IPS-NIHi11 (cell line): ENCODE measurements at places on chromosomes 11 and 22.

DNA sequence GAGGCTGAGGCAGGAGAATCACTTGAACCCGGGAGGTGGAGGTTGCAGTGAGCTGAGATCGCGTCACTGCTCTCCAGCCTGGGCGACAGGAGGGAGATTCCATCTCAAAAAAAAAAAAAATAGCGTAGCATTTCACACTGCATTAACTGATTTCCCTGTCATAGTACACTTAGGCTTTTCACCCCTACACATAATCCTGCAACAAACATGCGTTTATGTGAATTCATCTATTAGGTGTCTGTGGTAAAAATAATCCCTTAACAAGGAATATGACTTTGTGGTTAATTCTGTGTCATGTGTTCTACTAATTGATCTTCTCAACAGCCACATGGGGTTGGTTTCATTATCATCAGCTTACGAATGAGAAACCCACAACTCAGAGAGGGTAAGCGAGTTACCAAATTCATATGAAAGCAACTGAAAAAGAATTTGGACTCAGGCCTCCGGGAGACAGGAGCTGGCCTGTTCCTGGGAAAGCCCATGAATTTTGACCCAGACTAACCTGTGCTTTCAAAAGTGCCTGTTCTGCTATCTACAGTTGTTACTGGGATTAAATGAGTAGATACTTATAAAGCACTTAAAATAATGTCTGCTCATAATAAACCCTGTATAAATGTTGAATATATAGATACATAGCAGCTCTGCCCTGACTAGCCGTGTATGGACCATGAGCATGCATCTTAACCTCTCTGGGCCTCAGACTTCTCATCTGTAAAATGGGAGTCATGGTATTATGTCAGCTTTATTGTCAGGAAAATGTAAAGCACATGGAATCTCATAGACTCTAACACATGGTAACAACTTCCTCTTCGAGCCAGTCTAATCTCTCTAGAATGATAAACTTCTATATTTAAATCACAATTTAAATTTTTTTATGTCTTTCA lies 36.6 kb downstream of the KCNJ1 start:
- DNase-seq, result no peak

DNA sequence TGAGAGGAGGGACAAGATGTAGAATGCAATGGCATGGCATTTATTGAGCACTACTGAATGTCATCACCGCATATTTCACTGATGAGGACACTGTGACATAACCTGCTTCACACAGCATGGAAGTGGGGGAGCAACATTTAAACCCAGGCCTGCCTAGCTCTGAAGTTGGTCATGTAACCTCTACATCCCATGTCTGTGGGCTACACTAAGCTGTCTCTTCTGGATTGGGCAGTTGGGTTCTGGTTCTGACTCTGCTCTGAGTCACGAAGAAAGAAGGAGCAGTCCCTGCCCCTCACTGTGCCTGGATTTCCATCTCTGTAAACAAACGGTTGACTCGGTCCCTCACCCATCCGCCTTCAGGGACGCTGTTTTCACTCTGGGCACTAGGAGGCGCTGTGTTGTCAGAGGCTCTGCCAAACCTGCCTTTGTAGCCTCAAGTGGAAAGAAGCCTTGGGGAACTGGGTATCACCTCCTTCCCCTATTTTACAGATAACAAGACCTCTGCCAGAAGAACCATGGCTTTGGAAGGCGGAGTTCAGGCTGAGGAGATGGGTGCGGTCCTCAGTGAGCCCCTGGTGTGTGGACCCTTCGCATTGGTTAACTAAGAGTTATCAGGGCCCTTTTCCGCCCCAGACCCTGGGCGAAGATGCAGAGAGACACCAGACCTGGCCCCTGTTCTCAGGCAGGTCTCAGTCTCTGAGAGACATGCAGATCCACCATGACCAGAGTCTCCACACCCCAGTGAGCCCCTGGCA lies 12.7 kb upstream of the ARHGEF17 start:
- DNase-seq, result peak; percentile 80

- no peak for DNase-seq
Observed at GRCh38 chr11:67983951-67984350, 19.9 kb downstream of the UNC93B1 start.

GRCh38 chr22:29382580-29383302 lies 5.6 kb downstream of the AP1B1 start:
- no peak for DNase-seq

DNA sequence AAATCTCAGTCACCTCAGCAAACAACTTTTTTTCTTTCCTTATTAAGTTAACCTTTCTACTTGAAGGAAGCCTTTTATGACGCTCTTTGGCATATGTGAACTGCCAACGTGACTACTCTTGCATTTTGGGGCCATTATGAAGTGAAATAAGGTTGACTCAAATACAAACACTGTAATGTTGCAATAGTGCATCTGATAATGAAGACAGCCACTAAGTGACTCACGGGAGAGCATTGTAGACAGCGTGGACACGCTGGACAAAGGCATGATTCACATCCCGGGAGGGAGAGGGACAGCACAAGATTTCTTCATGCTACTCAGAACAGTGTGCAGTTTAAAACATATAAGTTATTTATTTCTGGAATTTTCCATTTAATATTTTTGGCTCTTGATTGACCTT lies 560.8 kb downstream of the ETS1 start:
- no peak for DNase-seq

DNA sequence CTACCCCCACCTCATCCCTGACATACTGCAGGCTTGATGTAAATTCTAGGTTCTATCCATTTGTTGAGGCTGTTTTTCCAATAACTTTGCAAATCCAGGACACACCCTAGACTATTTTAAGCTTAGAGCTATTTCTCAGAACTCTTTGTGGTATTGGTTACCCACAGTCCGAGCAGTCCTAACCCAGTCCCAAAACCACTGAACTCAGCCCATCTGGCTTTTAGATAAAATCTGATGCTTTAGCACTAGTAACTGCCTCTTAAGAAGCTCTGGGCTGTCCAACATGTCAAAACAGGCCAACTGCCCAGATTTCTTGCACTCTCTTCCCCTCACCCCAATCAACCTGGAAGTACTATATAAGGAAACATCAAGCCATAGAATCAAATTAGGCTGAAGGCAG lies 344.4 kb upstream of the CADM1 start:
- no peak for DNase-seq

DNA sequence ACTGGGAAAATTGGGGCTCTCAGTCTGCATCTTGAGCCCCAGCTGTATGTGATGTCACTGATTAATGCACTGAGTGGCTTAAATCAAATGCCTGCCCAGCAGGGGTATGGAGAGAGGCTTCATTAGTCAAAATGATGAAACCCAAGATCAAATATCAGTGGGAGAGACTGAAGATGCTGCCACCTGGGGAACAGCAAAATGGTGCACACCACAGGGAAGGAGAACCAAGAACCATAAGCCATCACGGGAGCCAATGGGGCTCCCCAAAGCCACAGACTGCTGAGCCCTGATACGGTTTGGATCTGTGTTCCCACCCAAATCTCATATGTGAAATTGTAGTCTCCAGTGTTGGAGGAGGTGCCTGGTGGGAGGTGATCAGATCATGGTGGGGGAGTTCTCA lies 85.6 kb downstream of the CTTN start:
- DNase-seq, result no peak

DNA sequence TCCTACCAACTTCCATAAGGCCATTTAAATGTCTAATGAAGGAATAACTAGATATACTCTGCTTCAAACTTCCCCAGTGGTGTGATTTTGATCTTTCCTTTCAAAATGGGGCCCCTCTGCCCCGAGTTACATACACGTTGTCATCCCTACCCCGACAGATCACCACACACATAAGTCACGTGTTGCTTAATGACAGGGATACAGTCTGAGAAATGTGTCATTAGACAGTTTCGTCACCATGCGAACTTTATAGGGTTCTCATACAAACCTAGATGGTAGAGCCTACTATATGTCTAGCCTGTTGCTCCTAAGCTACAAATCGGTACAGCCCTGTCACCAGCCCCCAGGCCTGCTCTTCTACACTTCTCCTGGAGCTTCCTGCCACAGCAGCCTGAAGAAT lies 49.8 kb upstream of the SCUBE2 start:
- DNase-seq, result no peak

DNA sequence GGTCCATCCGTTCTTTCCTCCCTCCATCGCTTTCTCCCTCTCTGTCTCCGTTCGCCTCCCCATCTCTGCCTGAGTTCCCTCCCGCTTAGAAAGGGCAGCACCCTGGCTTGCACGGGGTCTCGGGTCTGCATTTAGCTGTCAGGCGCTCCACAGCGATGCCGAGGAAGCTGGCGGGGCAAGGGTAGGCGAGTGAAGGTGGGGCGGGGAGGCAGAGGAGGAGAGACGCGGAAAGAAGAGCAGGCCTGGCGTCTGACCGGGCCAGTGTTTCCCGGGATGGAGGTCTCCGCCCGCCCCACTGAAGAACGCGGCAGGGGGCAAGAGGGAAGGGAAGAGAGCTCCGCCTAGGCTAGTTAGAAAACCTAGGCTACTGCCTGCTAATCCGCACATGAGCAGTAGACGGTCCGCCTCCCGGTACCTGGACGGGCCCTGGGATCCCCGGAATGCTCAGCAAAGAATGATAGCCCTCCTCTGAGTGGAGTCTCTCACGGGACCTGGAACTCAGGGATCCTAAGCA lies 3922.5 kb upstream of the OR11H1 start:
- DNase-seq, result no peak

- no peak for DNase-seq
Observed at GRCh38 chr11:45541693-45542434, 123.6 kb downstream of the CHST1 start.

GRCh38 chr22:42680648-42681047 lies 31.5 kb upstream of the CYB5R3 start:
- DNase-seq, result no peak

DNA sequence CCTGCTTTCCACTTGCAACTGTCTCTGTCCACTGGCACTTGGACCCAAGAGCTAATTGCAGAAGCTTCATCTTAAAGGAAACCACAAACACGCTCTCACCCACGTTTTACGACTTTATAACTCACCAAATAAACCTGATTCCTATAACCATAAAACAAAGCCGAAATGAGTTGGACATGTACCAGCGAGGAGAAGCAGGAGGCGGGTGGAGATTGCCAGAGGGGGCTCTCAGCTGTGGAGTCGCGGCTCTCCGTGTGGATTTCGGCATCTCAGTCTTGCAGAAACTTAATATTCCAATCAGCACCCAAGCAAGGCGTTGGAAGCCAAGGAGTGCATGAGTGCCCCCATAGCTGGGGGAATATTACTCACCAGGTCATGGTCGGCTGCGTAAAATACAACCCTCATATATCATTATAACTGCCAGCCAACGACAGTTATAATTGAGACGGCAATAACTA lies 483.6 kb downstream of the MN1 start:
- no peak for DNase-seq

GRCh38 chr11:88363004-88363403 lies 25.5 kb upstream of the CTSC start:
- no peak for DNase-seq

GRCh38 chr11:57541169-57541568 lies 3.8 kb downstream of the SMTNL1 start:
- DNase-seq, result no peak

DNA sequence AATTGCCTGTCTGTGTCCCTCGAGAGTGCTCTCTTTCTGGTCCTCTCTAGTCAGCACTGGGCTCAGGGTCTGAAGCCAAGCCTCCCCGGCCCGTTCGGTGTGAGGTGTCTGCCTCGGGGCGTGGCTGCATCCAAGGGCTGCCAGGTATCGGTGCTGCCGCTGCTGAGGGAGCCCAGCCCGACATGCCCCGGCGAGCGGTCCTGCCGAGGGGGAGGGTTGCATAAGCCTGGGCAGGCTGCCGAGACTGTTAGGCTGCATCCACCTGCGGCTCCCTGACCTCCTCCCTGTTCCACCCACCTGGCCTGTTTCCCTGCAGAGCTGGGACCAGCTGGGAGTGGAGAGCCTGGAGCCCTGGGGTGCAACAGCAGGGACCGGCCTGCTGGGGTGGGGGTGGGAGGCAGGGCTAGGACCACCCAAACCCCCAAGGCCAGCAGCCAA lies 6.3 kb downstream of the OVOL1 start:
- peak; percentile 70 for DNase-seq

GRCh38 chr22:49355211-49355920 lies 472.3 kb downstream of the BRD1 start:
- DNase-seq, result no peak

- no peak for DNase-seq
Observed at GRCh38 chr11:115920841-115921480, 416.7 kb upstream of the CADM1 start.

DNA sequence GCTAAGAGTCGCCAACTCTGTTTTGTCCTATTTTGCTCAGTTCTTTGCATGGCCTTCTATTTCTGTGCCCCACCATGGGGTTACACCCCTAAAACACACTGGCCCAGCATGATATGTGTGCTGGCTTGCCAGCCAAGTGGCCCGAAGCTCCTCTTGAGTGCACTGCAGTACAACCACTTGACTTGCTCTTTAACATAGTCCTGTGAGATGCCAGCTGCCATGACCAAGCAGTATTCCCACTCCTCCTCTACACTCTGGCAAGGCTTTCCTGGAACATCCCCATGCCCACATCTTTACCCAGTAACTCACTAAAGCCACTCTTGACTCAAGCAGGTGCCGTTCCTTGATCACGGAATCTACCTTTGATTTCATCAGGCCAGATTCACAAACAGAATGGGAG lies 102.9 kb upstream of the GAL start:
- no peak for DNase-seq

GRCh38 chr11:91761406-91762025 lies 463.1 kb upstream of the FAT3 start:
- DNase-seq, result peak; percentile 23

DNA sequence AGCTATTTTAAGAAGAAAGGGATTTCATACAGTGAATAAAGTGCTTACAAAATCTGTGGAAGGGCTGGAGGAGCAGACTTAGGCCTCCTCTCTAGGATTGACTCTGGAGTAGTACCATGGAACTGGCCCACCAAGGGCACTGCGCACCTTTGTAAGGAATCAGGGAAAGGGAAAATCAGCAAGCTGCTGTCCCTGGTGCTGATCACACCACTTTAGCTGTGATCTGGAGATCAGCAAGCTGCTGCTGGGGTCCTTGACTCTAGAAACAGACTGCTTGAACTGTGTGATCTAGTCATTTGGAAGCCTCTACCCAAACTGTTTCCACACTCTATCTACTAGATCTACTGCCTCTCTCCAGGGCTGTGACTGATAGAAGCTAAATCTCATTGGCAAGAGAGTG lies 18.4 kb upstream of the TECTA start:
- peak; percentile 69 for DNase-seq

GRCh38 chr11:114155116-114155515 lies 95.6 kb downstream of the ZBTB16 start:
- DNase-seq, result no peak

- peak; percentile 81 for DNase-seq
Observed at GRCh38 chr11:396511-396947, 2.5 kb downstream of the PKP3 start.

DNA sequence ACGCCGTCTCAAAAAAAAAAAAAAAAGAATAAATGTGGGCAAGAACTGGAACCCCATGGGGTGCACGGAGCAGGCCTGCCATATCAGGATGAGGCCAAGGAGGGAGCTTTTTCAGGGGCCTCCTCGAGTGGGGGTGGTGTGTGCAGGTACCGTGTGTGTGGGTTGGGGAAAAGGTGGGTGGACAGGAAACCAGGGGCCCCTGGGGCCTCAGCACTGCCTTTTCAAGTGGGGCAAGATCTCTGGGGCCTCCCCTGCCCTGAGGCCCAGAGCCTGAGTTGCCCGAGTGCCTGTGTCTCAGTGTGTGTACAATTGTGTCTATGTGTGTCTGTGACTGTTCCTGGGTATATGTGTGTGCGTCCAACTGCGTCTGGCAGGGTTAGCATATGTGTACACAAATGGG lies 23.8 kb downstream of the TEF start:
- DNase-seq, result no peak

GRCh38 chr11:128551611-128552335 lies 35.6 kb downstream of the ETS1 start:
- DNase-seq, result no peak
